ENCODE measurements at places on chromosomes 1 and 21.

DNA sequence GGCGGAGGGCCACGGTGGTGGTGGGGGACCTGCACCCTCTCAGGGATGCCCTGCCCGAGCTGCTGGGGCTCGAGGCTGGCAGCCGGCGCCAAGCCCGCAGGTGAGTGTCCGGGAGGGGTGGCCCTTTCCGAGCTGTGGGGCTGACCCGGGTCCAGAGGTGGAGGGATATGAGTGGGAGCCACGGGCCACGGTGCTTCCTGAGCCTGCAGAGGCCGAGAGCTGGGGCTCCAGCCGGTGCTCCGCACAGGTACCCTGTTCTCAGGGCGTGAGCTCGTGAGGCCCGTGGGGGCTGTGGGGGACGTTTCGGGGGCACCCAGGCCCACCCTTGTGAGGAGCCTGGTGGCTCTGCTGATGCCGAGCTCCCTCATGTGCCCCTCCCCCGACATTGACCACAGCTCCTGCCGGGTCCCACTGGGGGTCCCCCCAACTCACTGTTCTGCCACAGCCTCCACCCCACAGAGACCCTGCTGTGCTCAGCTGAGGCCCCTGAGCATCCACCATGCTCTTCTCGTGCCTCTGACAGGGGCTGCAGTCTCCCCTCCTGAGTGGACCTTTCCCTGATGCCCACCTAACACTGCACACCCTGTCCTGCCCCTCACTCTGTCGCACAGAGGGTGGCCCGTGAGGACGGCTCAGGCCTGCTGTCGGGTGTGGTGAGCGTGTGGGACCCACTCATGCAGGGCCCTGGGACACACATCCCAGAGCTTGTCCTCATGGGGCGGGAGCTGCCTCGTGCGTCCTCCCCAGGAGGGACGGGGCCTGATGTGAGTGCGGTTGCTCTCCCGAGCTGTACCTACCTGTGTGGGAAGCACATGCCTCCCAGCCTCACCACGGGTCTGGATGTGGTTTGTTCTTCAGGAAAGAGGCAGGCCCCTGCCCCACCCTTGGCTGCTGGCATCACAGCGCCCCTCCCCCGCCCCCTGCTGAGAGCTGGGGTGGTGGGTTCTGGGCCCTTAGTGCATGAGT lies 27.5 kb downstream of the SLX9 start:
- DNase-seq, result no peak

- no peak for DNase-seq
These were observed 138.2 kb upstream of the SPAG17 start for GRCh38 chr1:118323246-118323645.

DNA sequence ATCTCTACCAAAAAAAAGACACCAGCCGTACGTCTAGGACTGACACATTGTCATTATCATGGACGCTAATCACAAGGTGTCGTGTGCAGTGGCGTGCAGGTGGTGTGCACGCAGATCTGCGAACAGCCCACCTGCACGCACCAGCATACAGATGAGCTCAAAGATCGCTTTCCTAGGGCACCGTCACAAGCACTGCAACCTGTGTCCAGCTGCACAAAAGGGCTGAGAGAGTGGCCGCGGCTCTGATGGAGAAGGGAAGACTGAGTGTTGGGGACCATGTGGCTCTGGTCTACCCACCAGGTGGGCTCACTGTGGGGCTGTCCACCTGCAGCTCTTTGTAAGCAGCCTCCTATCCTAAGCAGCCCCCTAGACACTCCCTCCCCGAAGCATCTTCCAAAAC lies 50.9 kb downstream of the S100B start:
- DNase-seq, result no peak

DNA sequence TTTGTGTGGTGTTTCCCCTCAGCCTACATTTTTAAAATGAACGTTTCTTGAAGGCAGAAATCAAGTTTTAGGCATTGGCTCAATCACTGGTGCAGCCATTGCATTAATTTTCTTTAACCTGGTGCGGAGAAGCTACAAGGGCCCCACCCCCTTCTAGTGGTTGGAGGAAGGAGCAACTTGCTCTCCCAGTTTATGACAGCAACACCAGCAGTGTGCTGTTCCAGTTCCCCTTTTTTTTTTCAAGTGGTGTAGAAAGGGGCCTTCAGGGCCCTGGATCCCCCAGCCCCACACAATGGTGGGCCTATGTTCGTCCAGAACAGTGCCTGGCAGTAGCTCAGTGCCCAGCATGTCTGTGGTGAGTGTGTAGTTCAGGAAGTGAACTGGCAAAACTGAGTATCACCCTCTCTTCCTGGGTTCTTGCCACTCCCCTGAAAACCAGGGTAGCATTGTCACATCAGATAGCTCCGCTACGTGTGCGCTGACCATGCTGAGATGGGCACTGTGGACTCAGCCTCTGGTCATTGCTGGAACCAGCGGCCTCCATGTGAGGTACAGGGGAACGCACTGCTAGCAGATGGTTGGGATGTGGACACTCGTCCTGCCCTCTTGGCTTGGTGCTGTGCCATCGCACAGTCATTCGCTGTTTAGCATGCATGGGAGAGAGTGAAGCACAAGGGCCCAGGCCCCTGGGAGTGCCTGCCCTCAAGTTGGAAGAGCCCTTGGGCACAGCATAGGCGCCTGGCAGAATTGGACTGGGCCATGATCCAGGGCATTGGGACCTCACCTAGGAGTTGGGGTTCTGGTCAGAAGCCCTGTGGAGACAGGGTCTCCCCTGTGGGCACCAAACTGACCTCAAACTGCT lies 7.2 kb downstream of the ARF1 start:
- DNase-seq, result no peak

- DNase-seq, result no peak
These were observed 2.0 kb upstream of the TRAPPC3 start for GRCh38 chr1:36151134-36151844.

DNA sequence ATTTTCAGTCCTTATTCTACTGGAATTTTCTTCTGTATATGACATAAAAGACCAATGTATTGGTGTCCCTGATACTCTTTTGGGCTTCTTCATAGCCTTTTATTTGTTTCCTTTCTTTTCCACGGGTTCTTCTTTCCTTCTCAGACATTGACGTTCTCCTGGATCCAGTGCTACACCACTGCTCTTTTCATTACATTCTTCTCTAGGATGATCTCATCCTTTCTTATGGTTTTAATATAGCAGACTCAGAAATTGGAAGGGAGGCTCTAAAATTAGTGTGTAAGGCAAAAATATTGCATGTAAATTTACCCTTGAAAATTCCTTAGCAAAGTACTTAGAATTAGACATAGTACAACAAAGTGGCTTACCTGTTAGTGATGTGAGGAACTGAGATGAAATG lies 65.3 kb downstream of the SELENOF start:
- DNase-seq, result no peak

DNA sequence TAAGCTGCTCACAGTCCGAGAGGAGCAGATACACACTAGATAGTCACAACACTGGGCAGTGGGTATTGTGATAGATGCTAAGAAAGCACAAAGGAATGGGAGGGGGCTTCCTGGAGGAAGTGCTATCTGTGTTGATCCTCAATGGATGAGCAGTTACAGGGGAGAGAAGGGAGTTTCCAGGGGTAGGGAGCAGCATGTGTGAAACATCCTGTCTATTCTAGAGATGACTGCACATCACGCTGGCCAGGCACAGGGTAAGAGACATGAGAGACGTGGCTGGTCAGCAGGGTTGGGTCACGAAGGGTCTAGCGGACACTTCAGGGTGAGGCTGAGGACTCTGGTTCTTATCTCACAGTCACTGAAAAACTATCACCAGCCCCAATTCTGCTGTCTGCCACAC lies 235.2 kb downstream of the TRABD2B start:
- DNase-seq, result no peak

GRCh38 chr1:30477588-30477987 lies 245.8 kb downstream of the MATN1 start:
- no peak for DNase-seq

DNA sequence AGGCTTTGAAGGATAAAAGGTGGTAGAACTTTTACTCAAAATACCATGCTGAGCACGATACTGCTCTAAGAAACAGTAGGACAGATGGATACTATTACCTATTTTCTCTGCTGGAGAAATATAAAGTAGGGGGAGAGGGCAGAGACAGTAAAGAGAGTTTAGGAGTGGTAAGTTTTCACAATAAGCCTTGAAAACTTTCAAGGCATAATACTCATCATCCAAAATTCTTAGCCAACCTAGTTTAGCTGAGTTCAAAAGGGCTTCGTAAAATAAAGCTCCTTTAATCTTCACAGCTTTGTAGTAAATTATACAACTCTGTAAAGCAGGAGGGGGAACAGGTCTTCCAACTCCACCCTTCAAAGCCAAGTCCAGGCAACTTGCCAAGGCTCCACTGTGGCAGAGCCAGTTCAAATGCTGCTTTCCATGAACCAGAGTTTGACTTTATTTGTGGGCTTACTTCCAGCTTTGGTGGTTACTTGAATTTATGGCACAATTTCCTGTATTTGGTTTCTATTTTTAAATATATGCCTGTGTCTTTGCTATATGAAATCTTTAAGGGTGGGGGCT lies 15.5 kb downstream of the TEX38 start:
- DNase-seq, result no peak

GRCh38 chr1:227919906-227920305 lies 27.8 kb downstream of the WNT9A start:
- DNase-seq, result no peak

DNA sequence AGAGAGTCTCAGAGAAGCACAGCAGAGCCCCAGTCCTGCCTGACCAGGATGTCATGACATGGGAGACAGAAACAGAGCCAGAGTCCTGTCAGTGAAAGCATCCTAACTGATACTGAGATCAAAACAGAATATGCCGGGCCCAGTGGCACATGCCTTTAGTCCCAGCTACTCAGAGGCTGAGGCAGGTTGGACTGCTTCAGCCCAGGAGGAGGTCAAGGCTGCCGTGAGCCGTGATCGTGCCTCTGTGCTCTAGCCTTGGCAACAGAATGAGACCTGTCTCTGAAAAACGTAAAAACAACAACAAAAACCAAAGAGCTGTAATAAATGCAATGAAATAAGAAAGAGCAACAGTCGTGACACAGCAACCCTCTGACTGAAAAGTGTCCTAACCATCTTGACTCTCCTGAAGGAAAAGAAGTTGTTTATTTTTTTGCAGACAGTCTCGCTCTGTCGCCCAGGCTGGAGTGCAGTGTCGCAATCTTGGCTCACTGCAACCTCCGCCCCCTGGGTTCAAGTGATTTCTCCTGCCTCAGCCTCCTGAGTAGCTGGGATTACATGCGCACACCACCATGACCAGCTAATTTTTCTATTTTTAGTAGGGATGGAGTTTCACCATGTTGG lies 189.2 kb downstream of the SLC45A1 start:
- DNase-seq, result peak; percentile 33

GRCh38 chr1:47738560-47739182 lies 258.5 kb downstream of the TRABD2B start:
- DNase-seq, result peak; percentile 66

DNA sequence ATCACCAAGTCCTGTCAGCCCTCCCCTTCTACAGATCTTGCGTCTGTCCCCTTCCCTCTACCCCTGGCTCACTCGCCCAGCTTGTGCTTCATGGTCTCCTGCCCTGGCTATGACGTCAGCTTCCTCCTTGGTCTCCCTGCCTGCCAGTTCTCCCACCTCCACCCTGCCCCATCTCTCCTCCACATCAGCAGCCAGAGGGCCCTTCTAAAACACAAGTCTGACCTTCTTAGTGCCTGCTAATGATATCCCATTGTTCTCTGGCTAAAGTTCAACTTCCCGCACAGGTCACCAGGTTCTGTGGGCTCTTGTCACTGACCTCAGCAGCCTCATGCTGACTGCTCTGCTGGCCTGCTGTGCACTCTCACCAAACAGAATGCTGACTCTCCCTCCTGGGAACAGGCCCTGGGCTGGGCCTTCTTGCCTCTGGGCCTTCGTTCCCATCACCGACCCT lies 24.7 kb upstream of the MYCL start:
- DNase-seq, result no peak

DNA sequence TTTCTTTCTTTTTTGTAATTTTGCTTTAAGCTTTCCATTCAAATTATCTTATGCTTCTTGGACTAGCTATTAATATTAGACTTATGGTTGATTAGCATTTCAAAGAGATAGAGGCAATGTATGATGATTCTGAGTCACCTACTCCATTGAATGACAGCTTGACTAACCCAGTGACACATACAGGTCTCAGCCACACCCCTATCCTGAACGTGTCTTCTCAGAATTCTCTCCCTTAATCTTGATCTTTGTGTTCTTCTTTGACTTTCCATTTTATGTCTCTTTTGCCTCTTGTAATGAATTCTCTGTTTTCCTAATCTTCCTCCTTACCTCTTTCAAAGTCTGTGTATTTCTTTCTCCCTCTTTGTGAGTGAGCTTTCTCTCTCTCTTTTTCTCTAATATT lies 241.1 kb downstream of the PDE4B start:
- peak; percentile 14 for DNase-seq

DNA sequence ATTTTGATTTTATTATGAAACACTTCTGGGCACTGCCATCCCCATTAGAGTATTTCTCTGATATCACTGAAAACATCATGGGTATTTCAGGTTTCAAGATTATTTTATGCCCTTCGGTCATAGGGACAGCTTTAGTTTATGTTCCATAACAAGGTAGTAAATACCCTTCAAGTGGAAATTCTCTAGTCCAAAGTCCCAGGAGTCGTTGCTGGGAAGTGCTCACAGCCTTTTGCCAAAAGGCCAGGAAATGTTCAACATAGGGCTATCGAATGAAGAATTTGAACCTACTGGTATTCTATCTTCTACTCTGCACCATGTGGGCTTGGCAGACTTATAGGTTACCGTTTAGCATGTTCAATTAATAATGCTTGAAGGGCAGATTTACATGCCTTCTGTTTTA lies 7.7 kb upstream of the MFSD2A start:
- no peak for DNase-seq

DNA sequence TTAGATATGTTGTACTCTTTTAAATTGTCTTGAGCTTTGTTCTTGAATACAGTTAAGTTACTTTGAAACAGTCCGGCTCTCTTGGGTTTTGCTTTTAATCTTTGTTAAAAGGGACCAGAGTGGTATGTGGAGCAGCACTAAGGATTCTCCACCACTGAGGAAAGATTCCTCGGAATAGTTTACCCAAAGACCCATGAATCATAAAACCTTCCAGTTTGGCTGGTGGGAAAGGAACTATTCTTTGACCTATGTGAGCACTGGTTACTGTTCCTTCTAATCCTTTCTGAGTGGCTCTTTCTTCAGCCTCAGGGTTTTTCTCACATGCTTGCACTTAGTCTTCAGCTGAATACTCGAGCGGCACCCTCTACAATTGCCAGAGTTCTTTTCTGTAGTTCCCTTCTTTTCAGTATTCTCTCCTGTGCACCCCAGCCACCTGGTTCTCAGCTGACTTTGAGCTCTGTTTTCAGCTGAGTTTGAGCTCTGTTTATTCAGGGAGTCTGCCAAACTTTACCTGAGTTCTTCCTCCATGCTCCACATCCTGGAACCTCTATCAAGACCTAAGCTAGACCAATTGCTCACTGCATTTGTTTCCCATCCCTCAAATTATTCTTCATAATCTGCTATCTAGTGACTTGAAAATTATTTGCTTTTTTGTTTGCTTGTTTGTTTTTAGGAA lies 253.8 kb upstream of the PLXNA2 start:
- DNase-seq, result no peak

DNA sequence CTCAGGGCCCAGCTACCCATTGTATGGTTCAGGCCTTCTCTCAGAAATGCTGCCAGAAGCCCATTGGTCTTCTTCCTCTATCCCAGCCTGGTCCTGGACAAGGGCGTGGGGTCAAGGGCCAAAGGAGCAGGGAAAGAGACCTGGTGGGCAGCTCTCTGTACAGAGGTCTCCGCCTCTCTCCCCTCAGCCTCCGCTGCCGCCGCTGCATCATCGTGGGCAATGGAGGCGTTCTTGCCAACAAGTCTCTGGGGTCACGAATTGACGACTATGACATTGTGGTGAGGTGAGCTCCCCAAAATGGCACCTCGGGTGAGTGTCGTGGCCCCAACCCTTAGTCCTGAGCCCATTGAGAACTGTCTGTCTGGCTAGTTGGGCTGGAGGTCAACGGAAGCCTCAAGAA lies 34.6 kb upstream of the ARTN start:
- no peak for DNase-seq
